ENCODE measurements at places on chromosomes 5 and 9.

- DNase-seq = no peak
These were observed 87.3 kb downstream of the INSYN2B start for GRCh38 chr5:169893010-169893409.

- no peak for DNase-seq
These were observed 36.7 kb upstream of the F2R start for GRCh38 chr5:76679231-76679630.

DNA sequence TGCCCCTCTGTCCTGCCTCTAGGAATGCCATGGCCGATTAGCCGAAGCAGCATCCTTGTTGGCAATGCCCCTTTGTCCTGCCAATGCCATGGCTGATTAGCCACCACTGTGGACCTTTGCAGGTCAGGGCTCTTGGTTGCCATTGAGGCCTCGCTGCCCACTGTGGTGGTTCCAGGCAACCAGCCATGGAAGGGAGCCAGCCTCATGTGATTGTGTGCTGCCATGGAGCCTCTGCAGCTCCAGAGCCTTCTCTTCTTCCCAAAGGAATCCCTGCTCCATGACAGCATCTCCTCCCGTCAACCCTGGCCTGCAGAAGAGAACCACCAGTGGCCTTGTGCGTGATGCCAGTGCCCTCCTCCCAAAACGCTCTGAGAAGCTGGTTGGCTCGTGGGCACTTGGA, 187.0 kb downstream of the CACNA1B start:
- no peak for DNase-seq

GRCh38 chr9:37187292-37187691, 66.9 kb downstream of the ZCCHC7 start:
- DNase-seq = no peak

DNA sequence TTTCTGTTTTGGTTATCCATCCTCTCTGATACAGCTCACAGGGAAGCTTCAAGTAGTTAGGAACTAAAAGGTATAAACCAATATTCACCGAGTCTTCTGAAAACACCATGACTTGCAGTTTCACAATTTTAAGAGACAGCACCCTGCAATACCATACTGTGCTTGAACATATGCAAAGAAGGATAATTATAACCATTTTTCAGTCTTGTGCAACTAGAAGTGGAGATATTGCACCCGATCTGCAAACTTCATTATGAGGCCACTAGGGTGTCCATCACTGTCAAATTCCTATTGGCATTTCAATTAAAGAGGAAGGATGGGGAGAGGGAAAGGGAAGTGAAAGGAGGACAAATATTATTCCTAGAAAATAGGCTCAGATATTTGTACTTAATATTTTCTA, 32.4 kb upstream of the CEP120 start:
- DNase-seq = no peak

- DNase-seq = no peak
These were observed 15.4 kb upstream of the RFX3 start for GRCh38 chr9:3541206-3541605.

DNA sequence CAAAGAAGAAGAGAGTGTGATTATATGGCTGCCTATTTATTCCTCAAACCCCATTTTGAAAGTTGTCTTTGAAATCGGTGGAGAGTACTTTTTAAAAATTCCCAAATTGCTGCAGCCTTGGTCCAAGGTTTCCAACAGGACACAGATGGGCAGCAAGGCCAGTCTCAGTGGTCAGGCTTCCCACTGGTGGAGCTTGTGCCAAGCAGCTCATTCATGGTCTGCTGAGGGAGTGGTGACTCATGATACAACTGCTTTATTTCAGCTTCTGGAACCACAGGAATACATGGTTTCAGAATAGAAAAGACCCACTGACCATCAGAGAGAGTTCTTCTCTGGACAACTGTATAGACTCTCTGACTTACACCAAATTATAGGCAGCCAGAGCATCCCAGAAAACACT, 673.1 kb upstream of the KLF4 start:
- DNase-seq = no peak

GRCh38 chr5:8826508-8826907, 719.4 kb downstream of the SEMA5A start:
- DNase-seq = no peak

DNA sequence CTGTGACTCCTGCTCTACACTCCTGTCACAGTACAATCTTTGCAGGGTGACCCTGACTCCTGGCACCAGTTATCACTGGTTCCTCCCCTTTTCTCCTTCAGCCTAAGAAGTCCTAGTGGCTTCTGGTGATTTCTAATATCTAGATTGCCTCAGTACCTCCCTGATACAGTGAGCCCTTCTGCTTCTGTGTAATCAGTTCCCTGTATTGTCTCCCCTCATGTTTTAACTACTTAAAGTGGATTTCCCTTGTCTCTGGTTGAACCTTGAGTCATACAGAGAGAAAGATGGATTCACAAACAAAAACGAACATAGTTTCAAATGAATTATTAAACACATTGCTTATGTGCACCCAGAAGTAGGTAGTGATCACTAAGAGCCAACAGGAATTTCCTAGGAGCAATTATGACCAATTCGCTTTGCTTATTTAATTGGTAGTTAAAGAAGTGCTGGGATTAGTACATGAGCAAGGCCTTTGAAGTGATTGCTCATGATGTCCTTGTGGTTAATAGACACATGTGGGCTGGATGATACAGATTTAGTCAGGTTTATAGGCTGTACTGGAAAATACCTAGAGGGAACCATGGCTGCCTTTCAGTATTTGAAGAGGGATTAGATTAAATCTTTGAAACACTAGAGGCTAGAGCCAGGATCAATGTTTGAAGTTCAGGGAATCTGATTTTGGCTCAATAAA, 145.8 kb upstream of the MEF2C start:
- no peak for DNase-seq

DNA sequence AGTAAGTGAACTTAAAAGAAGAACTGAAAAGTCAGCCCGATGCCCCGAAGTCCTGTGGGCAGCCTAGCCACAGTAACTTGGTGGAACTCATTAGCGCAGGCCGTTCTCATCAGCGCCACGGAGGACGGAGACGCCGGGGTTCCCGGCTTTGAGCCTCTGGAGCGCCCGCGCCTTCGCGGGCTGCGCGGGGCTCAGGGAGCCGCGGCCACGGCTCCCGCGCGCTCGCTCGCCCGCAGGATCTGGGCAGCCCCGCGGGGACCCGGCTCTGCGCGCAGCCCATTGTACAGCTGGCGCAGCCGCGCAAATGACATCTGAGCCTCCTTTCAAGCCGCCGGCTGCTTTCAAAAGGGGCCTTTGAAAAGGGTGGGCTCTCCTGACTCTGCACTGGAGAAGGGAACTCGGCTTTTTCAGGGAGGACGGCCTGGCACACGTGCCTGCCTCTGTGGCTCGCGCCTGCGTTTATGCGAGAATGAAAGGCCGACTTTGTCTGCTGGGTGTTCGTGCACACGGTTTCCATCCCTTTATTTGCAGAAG, 40.7 kb downstream of the TLR4 start:
- no peak for DNase-seq

GRCh38 chr9:98164912-98165311, 27.5 kb downstream of the CORO2A start:
- DNase-seq = no peak

DNA sequence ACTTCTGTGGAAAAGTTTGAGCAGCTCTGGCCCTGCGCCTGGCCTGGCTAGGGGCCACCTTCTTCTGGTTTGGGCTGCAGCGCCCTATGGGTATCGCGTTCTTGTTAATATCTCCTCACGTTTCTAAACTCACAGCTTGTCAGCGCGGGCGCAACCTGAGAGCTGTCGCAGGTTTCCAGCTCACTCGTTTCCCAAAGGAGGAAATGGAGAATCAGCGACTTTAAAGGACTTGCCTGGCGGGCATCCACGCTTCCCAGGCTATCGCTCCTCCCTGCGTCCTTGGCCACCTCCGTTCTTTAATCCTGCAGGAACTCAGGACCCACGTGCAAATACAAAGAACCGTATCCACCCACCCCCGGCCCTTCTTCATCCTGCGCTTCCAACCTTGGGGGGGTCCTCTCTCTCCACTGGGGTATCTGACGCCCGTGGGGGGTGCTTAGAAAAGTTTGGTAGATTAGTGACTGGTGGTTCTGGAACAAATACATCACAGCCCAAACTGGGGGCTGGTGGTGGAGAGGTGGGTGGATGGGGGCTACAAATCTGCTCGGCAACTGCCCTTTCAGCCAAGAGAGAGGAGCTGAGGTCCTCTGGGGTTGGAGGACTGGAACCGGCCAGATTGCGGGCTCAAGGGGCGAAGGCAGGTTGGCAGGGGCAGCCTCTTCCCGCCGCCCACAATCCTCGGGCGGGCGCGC, 578 bp upstream of the PSAT1 start:
- peak; percentile 76 for DNase-seq

GRCh38 chr5:154923441-154924430, 14.3 kb downstream of the GEMIN5 start:
- no peak for DNase-seq

- DNase-seq = no peak
These were observed 607.2 kb upstream of the WWC1 start for GRCh38 chr5:167684251-167684650.

GRCh38 chr5:117102591-117102990, 528.0 kb upstream of the SEMA6A start:
- DNase-seq = no peak

DNA sequence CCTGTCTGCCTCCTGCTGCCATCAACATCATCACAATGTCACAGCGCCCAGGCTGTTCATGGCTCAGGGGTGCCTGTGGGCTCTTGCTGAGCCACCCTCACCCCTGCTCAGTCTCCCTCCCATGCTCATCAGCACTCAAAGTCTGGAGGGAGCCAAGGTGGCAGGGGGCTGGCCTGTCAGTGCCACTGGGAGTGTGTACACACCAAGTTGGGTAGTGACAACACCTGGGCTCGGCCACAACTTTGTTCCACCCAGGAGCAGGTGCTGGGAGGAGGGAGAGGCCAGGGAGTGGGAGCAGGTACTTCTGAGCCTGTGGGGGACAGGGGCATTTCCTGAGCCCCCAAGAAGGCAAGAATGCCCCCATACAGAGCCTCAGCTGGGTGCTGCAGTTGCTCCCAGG, 77.5 kb upstream of the C6 start:
- no peak for DNase-seq

GRCh38 chr5:151016700-151017099, 3.7 kb upstream of the GPX3 start:
- no peak for DNase-seq

GRCh38 chr5:98975682-98976407, 47.0 kb upstream of the CHD1 start:
- no peak for DNase-seq

Data from ecto neural progenitor cell (in vitro differentiated cells).